Stimulated activated CD4-positive, alpha-beta T cell treated with anti-CD3 and anti-CD28 coated beads, Interleukin-12 subunit alpha, Interleukin-12 subunit beta, amount 100 ng/mL, for 48 hours (primary cell): ENCODE measurements at places on chromosomes 6 and 20.

DNA sequence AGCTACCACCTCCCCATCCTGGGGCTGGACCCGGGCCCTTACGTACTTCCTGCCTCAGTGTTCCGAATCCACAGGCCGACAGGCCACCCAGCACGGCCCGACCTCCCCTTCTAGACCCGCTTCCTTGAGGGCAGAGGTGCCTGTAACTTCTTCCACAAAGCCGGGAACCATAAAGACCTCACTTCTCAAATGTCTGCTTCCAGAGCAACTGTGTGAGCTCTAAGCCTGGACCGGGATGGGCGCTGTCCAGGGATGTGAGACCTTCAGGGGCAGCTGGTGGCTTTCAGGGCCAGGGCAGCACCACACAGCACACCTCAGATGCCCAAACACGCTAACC, 9.3 kb downstream of the SLC2A4RG start:
- no peak for DNase-seq

DNA sequence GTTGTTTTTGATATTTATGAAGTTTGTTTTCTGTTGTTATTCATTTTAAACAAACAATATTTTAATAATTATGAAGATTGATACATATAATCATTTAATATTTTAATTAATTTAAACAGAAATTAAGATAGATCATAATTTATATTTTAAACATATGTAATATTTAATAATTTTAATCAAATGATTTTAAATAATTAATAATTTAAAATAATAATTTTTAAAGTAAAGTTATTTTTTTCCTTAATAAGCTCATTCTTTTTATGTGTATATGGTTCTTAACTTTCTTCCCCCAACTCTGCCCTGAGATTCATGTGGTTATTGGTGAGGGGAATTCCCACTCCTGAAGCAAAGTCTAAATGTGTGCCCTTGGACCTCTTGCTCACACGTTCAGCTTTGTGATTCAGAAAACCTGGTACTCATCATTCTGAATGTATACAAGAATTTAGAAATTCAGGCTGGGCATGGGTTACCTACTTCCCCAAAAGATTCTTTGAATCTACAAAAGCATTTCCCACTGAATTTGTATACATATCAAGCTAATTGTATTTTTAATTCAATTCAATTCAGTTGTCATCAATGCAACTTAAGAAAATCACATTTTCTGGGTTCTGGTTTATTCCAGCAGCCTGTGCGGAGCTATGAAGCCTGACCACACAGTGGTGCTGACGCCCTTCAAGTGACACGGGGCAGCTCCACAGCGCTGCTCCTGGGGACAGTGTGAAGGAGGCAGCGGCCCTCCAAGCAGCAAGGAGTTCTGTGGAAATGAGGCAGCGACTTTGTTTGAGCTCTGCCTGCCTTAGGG, 168.9 kb upstream of the UST start:
- DNase-seq, result no peak

GRCh38 chr20:40680161-40680959, 8.7 kb downstream of the MAFB start:
- no peak for DNase-seq

GRCh38 chr6:113818578-113818977, 38.6 kb upstream of the MARCKS start:
- no peak for DNase-seq

DNA sequence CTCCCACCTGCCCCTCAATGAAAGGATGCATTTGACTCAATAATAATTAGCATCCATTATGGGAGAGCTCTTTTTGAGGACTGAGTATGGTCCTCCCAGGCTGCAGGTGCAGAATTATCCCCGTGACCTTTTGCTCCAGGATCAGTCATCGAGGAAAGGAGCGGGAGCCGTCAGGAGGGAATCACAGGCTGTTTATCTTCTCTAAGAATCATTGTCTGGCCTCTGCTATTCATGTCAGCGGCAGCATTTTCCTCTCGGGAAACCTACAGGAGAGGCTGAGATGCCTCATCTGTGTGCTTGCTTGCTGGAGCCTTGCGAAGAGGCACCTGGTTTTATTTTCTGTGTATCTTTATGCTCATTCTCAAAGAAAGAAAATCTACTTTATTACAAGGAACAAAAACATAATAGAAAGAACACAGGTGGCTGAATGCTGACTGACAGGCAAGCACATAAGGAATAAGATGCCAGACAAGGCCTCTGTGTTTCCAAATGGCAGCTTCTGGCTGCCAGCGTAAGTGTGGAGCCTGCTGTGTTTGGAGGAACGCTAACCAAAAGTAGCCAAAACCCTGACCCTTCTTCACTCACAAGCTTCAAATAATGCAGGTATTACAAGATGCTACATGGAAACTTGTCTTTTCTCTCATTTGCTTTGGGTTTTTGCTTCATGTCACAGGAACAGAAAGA, 539.1 kb upstream of the MARCKS start:
- DNase-seq, result no peak

DNA sequence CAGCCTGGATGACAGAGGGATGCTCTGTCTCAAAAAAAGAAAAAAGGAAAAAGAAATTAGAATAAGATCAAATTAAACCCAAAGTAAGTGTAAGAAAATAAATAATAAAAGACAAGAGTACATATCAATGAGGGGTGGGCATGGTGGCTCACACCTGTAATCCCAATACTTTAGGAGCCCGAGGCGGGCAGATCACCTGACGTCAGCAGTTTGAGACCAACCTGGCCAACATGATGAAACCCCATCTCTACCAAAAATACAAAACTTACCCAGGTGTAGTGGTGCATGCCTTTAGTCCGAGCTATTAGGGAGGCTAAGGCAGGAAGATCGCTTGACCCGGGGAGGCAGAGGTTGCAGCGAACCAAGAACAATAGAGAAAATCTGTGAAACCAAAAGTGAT, 14.9 kb upstream of the STAU1 start:
- no peak for DNase-seq

DNA sequence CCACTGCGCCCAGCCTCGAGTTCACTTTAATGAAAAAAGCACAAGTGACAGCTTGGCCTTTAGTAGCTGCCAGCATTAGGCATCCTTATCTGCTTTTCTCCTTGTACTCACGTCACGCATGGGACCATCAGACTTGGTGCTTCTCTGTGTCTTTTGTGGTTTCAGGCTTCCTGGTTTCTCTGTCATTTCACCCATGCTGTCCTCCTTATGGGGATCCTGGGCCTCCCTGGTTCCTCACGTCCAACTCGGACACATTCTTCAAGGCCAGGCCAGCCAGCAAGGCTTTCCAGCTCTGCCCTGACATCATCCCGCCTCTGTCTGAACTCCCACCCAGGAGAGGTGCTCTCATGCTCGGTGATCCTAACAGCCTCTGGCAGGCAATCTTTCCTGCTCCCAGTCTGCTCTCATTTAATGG, 83.2 kb downstream of the TIAM2 start:
- DNase-seq, result no peak

DNA sequence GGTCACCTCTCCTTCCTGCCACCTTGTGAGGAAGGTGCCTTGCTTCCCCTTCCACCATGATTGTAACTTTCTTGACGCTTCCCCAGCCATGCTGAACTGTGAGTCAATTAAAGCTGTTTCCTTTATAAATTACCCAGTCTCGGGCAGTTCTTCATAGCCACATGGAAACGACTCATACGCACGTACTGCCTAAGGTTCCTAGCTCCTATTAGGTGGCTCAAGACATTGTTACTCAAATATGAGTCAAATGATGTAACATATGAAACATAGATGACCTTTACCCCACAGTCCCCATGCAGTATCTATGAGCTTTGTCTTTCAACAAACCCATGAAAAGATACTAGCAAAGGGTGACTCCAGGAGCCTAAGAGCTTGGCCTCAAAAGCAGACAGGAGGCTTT, 98.3 kb downstream of the SIM1 start:
- DNase-seq, result no peak

DNA sequence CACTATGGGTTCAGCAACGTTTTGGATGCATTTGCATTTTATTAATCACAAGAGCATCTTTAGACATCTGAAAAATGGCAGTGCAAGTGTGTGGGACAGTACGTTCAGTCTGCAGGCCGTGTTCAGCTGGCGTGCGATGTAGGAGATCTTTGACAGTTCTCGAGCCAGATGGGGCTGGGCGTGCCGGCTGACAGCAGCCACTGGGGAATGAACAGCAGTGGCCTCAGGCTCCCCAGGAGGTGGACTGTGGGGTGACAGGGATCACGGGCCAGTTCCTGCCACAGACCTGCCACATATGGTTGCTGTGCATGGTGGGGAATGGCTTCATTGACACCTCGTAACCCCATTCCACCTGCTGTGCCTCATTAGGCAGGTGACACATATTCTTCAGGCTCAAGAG, 16.4 kb upstream of the MLN start:
- no peak for DNase-seq

GRCh38 chr6:161804838-161805237, 531.0 kb upstream of the AGPAT4 start:
- DNase-seq, result no peak

DNA sequence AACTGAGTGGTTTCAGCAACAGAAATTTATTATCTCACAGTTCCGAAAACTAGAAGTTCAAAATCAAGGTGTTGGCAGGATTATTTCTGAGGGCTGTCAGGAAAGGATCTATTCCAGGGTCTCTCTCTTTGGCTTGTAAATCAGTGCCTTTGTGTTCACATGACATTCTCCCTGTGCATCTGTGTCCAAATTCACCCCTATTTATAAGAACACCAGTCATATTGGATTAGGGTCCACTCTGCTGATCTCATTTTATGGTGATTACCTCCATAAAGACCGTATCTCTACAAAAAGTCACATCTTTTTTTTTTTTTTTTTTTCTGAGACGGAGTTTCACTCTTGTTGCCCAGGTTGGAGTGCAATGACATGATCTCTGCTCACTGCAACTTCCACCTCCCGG, 68.6 kb upstream of the MARCKS start:
- no peak for DNase-seq

DNA sequence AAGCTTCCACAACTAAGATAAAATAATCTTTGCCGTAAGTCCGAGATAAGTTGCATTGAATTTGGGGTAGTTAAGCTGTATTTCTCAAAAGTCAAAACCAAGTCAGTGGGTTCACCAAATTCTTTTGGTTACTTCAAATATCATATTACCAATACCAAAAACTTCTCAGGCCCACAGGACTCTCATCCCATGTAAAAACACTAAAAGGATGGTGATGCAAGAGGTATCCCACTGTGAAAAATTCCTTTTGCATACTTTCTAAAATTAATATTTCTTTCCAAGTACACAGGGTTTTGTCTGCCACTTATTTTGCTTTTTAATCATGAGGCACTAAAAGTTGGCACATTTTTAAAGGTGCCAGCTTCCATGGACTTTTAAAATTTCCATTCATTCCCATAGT, 151.3 kb downstream of the GJA10 start:
- no peak for DNase-seq

DNA sequence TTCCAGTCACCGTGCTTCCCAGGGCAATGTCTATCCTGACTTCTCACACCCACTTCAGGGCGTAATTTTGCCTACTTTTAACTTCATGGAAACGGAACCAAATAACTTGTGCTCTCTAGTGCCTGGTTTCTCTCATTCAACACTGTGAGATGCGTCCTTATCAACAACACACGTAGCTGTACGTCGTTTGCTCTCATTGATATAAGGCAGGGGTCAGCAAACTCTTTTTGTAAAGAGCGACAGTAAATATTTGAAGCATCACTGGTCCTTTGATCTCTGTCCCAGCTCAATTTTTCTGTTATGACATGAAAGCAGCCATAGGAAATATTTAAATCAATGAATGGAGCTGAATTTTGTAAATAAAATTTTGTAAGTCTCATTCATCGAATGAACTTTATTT, 239.3 kb upstream of the KCNG1 start:
- no peak for DNase-seq

DNA sequence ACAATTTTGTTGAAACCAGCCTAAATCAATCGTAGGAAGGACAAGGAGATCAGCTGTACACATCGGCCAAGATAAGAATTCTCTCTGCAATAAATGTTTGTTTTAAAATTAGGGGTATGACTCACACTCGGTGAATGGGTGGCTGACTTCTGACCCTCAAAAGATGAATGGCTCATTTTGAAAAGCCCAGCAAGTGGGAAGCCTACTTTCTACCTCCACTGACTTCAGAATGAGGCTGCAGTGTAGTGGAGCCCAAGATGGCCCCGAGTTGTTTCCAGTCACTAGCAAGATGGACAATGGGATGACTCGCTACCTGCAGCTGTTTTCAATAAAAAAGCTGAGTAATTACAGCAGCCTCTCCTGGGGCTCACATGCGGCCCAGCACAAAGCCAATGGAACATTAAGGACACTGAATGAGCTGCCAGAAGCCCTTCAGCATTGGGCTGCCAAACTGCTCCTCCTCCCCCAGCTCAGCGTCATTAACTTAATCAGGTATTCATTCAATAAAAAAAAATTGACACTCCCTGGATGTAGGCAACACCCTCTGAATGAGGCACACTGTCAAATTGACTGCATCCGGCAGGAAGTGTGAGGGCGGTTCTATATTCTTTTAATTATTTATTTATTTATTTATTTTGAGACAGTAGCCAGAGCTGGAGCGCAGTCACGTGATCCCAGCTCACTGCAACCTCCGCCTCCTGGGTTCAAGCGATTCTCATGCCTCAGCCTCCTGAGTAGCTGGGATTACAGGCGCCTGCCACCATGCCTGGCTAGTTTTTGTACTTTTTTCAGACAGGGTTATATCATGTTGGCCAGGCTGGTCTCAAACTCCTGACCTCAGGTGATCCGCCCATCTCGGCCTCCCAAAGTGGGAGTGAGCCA, 107.3 kb downstream of the GMPR start:
- no peak for DNase-seq

DNA sequence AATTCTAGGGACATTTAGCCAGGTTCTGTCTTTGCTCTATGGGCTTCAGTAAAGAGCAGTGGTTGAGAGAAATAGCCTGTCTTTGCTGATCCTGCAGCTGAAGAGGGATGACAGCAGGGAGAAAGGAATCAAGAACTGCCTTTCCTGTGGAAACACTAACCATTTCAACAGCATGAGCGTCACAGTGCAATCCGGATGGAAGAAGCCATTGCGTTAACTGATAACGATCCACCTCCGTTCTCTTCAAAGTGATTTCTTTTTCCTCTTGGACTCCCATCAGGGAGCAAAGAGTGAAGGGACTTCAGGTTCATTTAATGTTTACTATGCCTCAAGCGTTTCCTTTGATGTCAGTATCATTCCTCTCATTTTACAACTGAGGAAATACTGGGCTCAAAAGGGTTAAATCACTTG, 35.2 kb upstream of the EEF1E1 start:
- DNase-seq, result no peak

DNA sequence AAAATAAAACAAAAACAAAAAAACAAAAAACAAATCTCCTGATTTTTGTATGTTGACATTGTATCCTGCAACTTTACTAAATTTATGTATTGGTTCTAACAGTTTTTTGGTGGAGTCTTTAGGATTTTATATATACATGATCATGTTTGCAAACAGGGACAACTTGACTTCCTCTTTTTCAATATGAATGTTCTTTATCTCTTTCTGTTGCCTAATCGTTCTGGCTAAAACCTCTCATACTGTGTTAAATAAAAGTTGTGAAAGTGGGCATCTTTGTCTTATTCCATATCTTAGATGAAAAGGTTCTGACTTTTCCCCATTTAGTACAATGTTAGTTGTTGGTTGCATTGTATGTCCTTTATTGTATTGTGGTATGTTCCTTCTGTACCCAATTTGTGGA, 261.7 kb upstream of the NOX3 start:
- DNase-seq, result no peak

DNA sequence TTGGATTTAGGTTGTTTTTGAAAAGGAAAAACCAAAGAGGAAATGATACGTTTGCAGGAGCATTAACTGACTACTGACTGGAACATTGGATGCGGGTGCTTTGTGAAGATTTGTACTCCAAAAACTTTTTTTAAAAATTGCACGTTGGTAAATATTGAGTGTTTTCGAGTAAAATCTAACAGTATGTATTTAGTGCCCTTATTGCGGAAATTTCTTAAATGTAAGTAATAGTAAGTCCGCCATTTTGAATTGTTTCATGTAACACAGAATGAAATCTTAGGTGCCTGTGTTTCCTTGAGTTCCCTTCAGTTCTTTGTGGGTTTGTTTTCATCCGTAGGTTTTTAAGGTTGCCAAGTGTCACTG, 15.2 kb upstream of the LIN28B start:
- no peak for DNase-seq
